ENCODE measurements at places on chromosomes 12 and 14. TPM values are rescaled to one million over a fixed set of nuclear protein-coding genes. Genes with fewer than 3 reads are reported as not detected.

The GALNT4 gene
- total RNA-seq, result 12.3 TPM

The GLIPR1L1 gene
- total RNA-seq, result not detected

The RD3L gene
- total RNA-seq, result 0.23 TPM

The HRK gene
- 0.29 TPM for total RNA-seq

The RNF10 gene
- total RNA-seq, result 175 TPM

The SERPINA4 gene
- 1.4 TPM for total RNA-seq

The CLEC4C gene
- 0.29 TPM for total RNA-seq

The AMHR2 gene
- total RNA-seq, result 0.47 TPM

The NEMP1 gene
- total RNA-seq, result 11.7 TPM

The INHBC gene
- 0.41 TPM for total RNA-seq

The IL31 gene
- total RNA-seq, result not detected

The STAC3 gene
- 83.0 TPM for total RNA-seq

The ARPC3 gene
- total RNA-seq, result 155 TPM

The SNRPF gene
- 17.9 TPM for total RNA-seq

The PHETA1 gene
- 9.8 TPM for total RNA-seq

The SLC5A8 gene
- total RNA-seq, result 21.5 TPM

All from metanephros (tissue), 2 donors.